GM13976 (cell line): ENCODE measurements at places on chromosomes 2 and 18.

DNA sequence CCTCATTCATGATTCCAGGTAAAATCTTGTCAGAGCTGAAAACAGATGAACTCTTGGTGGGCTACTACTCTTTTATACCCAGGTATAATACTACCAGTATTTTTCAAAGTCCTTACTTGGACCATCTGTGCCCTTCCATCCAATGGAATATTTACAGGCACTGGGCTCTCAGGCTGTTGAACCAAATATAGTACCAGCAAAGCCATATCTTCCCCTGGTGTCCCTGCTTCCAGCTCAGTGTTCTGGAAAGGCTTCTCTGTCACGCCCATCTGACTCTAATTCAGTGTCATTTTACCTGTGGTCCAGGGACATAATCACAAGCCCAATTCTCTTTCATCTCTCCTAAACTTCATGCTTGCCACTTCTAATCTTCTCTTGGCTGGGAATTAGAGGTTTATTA is 119.2 kb upstream of the STK17B start:
- no peak for DNase-seq

DNA sequence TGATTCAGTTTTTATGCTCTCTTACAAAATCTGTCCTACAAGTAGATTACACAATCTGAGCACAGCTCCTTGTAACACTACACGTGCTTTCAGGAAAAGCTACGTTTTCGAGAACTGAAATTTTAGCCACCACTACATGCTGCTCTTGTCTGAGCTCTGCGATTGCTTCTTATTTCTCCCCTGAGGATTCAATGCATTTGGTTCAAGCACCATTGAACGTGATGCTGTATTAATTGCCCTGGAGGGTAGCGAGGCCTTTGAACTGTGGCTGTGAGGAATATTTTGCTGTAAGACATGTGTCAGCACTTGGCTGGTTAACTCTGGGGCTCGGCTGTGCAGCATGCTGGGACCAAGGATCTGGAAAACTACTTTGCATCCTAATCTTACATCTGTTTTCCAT is 405.8 kb downstream of the EPHA4 start:
- DNase-seq = no peak

- DNase-seq = no peak
Measured at GRCh38 chr2:59804732-59805131, 748.7 kb downstream of the BCL11A start.

DNA sequence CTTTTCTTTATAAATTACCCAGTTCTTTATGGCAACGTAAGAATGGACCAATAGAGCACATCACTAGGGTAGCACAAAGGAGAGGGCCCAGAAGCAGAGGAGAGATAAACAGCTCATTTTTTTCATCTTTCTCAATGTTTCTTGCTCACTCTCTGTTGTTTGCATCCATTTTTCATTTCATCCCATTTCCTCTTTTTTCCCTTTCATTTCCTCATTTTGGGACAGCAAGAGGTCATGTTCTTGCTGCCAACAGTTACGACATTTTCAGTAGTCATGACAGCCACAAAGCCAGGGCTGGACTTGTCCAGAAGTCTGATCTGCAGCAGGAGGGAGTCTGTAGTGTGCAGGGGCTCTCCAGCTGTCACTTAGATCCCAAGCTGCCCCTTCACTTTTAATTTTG is 52.7 kb upstream of the CYP1B1 start:
- DNase-seq = peak; percentile 50

- no peak for DNase-seq
Measured at GRCh38 chr18:37962316-37962966, 396.8 kb upstream of the CELF4 start.

- DNase-seq = no peak
Measured at GRCh38 chr18:8124232-8125146, 484.7 kb upstream of the RAB12 start.

- DNase-seq = peak; percentile 47
Measured at GRCh38 chr18:49081511-49082155, 130.9 kb upstream of the SMAD7 start.

DNA sequence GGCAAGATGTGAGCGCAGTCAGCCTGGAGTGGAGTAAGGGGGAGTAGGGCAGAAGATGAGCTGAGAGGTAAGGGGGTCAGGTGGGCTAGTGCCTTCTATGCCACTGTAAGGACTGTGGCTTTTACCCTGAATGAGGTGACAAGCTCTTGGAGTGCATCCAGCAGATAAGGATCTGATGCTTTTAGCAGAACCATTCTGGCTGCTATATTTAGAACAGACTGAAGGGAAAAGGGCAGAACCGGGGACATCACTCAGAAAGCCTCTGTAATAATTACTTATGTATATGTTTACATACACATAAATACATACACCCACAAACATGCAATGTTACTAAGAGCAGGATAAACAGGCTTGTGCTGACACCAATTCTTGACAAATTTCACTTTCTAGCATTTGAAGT is 124.8 kb downstream of the DTNB start:
- no peak for DNase-seq

GRCh38 chr2:204335451-204336058 is 209.7 kb upstream of the PARD3B start:
- no peak for DNase-seq

GRCh38 chr2:235416858-235417499 is 76.9 kb upstream of the AGAP1 start:
- no peak for DNase-seq

DNA sequence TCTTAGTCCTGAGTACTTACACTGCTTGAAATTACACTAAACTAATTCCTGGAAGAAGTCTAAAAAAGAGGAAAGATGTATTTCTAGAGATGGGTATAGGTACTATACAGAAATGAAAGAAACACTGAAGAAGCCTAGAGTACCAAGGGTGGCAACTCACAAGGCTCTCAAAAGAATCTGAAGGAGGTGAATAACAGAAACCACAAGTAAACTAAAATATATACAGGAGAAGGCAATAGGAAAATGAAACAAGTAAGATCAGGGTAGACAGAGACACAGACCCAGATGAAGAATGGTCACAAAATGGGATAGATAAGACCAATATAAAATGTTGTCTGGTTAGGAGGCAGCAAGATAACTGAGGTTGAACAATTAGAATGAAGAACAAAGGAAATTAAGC is 59.9 kb downstream of the USP37 start:
- DNase-seq = no peak

- no peak for DNase-seq
Measured at GRCh38 chr2:120949027-120949956, 213.6 kb downstream of the GLI2 start.

DNA sequence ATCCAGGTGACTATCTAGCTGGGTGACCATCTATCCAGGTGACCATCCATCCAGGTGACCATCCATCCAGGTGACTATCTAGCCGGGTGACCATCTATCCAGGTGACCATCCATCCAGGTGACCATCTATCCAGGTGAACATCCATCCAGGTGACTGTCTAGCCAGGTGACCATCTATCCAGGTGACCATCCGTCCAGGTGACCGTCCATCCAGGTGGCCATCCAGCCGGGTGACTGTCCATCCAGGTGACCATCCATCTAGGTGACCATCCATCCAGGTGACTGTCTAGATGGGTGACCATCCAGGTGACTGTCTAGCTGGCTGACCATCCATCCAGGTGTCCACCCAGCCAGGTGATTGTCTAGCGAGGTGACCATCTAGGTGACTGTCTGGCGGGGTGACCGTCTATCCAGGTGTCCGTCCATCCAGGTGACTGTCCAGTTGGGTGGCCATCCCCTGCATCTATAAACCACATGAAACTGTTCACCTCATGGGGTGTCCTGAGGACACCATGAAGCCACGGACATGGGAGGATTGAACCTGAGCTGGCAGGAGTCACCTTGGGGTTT is 305.3 kb downstream of the NDUFA10 start:
- DNase-seq = no peak

GRCh38 chr18:68665628-68666027 is 49.3 kb downstream of the TMX3 start:
- DNase-seq = no peak

- DNase-seq = no peak
Measured at GRCh38 chr2:168935810-168936581, 34.9 kb downstream of the G6PC2 start.

- no peak for DNase-seq
Measured at GRCh38 chr2:19752500-19752899, 149.3 kb downstream of the TTC32 start.

GRCh38 chr2:103959174-103960128 is 894.5 kb upstream of the POU3F3 start:
- peak; percentile 4 for DNase-seq

DNA sequence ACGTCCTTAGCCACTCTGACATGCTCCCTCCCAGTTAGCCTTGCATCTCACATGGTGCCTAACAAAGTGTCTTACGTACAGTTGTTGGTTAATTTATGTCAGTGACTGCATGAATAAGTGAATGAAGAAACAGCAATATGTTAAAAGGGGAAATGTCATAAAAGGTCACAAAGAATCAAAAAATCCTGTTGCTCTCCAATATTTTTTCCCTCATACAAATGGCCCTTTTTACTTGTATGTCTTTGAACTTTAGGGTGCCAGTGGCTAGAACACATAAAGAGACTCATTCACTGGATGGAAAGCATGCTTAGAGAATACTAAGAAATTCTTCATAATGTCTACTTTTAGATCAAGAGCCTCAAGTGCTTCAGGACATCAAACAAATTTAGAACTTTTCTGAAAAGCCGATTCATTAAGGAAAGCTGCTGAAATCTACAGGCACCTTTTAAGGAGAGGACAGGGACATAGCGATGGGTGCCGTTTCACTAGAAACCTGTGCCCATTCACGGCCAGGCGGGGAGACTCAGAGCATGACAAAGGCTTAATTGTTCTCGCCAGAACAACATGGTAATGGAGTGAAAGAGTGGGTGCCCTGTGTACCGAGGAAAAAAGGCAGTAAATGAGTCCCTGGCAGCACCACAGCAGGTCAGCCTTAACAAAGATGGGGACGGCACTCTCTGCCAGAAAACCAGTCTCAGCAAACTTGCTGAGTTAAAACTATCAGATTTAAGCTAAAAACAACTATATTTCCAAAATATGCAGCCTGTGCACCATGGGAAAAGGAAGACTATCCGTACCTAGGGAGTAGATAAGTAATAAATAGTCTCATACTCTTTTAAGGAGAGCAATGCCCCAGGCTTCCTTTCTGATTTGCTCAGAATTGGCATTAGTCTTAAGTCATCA is 71.6 kb upstream of the SPTBN1 start:
- no peak for DNase-seq

GRCh38 chr2:50929661-50930060 is 102.3 kb downstream of the NRXN1 start:
- no peak for DNase-seq

DNA sequence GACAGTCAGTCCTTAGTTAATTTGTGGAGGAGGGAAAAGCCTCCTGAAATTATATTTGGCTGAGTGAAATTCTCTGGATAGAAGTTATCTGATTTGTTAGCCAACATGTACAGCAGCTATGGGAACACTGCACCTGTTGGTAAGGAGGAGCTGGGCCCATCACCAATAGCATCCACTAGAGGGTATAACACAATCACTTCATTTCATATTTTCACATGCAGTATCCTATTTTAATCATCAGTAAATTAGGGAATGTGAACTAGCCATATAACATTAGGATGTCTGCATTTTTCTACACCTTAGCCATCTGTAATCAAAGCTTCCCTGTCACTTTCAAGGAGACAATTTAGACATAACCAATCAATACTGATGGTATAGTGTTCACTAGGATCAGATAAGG is 818.4 kb upstream of the CDH2 start:
- no peak for DNase-seq

GRCh38 chr2:101410746-101411145 is 23.4 kb upstream of the CREG2 start:
- no peak for DNase-seq

DNA sequence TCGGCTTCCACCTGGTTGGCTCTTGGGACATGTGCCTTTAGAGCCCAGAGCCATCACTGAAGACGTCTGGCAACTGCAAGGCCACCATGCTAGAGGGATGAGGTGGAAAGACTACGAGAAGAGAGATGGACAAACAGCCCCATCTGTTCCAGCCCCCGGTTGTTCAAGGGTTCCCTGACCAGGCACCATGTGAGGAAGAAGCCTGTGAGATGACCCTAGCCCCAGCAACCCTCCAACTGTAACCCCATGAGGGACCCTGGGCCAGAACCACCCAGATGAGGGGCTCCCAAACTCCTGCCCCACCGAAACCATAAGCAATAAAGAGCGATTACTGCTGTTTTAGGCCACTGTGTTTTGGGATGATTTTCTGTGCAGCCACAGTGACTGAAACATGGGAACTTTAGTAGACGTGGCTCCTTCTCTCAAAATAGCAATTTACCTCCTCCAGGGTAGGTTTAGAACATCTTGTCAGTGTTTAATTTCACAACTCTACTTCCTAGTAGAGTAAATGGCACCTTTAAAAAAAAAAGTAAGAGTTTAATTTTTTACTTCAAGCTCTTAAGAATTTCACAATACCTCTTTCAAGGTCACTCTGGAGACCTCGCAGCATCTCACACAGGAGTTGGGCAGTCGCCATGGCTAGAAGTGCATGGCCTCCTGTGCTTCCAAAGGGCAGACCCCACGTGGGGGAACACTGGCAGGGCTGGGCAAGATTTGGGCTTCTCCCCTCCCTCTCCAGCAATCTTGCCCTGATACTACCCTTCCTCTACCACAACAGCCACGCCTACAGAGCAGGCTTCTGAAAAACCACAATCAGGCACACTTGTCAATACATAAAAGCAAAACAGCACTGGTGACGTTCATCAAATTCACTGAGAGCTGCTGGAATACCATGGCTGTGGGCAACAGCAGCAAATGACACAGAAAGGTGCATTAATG is 48.8 kb downstream of the TMEM163 start:
- no peak for DNase-seq

DNA sequence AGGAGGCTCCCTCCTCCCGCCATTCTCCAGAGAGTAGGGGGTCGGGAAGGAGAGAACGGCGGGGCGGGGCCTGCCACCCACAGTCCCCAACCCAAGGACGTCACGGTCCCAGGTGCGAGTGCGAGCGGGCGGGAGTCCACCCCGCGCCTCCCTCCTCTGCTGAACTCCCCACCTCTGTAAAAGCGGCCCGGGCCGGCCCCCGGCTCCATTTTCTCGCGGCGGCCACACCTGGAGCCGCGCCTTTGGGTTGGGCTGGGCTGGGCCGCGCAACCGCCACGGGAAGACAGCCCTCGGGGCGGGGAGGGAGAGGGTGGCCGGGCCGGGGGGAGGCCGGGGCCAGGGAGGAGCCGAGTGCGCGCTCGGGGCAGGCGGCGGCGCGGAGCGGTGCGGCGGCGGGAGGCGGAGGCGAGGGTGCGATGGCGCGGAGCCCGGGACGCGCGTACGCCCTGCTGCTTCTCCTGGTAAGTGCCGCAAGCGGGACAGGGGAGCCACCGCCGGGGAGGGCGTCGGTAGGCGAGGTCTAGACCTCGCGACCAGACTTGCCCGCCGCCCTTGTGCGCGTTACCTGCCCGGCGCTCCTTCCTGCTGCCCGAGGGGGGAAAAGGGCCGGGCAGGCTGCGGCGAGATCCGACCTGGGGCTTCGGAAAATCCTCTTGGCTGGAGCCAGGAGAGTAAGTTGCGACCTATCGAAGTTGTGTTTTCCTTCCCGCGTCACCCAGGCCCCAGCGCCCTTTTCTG is at the start of gene DSG2:
Gene DSG2 (plus strand): TSS at position 342 of the 738 bp plus-strand sequence. CDS start 75 bp downstream, at position 417.
- DNase-seq = peak; percentile 90
